Progenitor cell of endocrine pancreas (in vitro differentiated cells): ENCODE measurements at places on chromosomes 2 and 18. TPM values are rescaled to one million over a fixed set of nuclear protein-coding genes. Genes with fewer than 3 reads are reported as not detected.

DNA sequence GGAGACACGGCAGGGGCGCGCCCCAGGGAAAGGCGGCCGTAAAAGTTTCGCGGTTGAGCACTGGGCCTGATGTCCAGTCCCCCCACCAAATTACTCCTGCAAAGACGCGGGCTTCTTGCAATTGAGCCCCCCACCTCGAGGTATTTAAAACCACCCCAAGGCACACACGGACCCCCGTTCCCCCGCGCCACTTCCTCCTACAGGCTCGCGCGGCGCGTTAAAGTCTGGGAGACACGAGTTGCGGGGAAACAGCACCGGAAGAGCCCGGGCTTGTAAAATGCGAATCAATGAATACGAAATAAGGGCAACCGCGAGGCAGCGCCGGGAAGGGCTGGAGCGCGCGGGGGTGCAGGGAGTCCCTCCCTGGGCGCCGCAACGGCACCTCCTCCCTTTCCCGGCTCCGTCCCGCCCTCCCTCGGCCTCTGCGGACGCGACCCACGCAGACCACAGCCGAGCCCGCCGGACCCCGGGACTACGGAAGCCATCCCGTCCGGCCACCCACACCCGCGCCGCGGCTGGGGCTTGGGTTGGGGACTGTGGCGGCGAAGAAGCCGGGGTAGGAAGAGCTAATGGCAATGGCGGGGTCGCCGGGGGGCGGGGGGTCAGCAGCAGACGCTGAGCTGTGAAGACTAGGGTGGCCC lies 918 bp upstream of the NETO1 start:
- H3K4me3 ChIP-seq, result peak overlapping the region; percentile 77
- peaks cover 26% of the 10 kb centered on the region for H3K27me3 ChIP-seq
- H3K4me1 ChIP-seq, result peaks cover 19% of the 10 kb centered on the region
- H3K27ac ChIP-seq, result peak overlapping the region; percentile 81
- DNase-seq, result peak; percentile 24
- H3K36me3 ChIP-seq, result peaks cover 4% of the 10 kb centered on the region

Gene RAX
- total RNA-seq, result not detected in 2 replicates

Gene ALPP
- not detected in 2 replicates for total RNA-seq

- no peak overlapping the region for H3K27ac ChIP-seq
- DNase-seq, result no peak
- peaks cover 2% of the 10 kb centered on the region for H3K4me1 ChIP-seq
- H3K36me3 ChIP-seq, result no peaks in the 10 kb centered on the region
- peaks cover 15% of the 10 kb centered on the region for H3K27me3 ChIP-seq
- no peak overlapping the region for H3K4me3 ChIP-seq
These were observed 94.3 kb upstream of the CELF4 start for GRCh38 chr18:37659906-37660305.

DNA sequence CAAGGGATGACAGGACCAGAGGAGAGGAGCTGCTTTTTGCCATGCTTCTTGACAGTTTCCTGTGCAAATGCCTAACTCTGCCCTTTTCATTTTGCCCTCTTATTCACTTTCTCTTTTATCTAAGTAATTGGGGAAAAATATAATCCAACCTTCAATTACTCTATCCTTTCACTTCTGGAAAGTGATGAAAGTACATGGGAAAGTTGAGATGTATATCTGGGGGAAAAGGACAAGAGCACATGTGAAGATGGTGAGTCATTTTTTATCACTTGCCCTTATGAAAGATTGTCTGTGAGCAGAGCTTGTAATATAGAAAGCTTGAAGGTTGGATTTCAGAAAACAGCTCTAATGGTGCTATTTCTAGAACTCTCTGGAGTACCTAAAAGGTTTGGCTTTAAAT lies 1070.7 kb downstream of the CNTNAP5 start:
- H3K4me3 ChIP-seq, result no peak overlapping the region
- no peak overlapping the region for H3K27ac ChIP-seq
- H3K27me3 ChIP-seq, result no peaks in the 10 kb centered on the region
- DNase-seq, result no peak

GRCh38 chr18:35121038-35121437 lies 79.8 kb downstream of the MAPRE2 start:
- DNase-seq, result no peak
- H3K27me3 ChIP-seq, result no peaks in the 10 kb centered on the region
- H3K4me1 ChIP-seq, result peaks cover 26% of the 10 kb centered on the region
- no peaks in the 10 kb centered on the region for H3K36me3 ChIP-seq

DNA sequence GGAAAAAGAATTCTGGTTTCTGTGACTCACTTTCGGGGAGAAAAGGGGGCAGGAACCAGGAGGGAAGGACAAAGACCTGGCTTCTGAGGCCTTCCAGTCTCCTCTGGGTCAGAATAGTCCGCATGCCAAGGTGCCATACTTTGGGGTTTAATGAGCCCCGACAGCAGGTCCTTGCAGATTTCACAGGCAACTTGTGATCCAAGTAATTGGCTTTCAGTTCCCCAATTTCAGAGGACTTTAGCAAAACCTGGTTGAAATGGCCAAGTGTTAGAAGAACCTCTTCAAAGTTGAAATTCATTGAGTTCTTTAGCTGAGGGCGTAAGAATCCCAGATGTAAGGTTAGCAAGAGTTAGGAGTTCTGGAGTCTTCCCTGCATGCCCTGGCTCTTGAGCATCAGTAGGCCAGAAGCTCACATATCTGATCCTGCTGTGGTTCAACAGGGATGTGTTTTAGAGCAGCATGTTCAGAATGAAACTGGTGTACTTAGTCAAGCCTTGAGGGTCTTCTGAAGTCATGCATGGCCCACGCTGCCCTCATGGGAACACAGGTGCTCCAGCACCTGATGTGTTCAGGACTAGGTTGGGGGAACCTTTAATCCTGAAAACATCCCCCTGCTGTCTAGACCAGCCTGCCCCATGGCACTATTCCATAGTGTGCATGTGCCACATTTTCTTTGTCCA lies 143.0 kb downstream of the NUP35 start:
- no peaks in the 10 kb centered on the region for H3K27me3 ChIP-seq
- no peak for DNase-seq
- H3K4me3 ChIP-seq, result no peak overlapping the region
- H3K27ac ChIP-seq, result no peak overlapping the region

- H3K36me3 ChIP-seq, result peaks cover 4% of the 10 kb centered on the region
- H3K4me1 ChIP-seq, result no peaks in the 10 kb centered on the region
- DNase-seq, result no peak
These were observed 107.6 kb downstream of the HAUS1 start for GRCh38 chr18:46211816-46212215.

DNA sequence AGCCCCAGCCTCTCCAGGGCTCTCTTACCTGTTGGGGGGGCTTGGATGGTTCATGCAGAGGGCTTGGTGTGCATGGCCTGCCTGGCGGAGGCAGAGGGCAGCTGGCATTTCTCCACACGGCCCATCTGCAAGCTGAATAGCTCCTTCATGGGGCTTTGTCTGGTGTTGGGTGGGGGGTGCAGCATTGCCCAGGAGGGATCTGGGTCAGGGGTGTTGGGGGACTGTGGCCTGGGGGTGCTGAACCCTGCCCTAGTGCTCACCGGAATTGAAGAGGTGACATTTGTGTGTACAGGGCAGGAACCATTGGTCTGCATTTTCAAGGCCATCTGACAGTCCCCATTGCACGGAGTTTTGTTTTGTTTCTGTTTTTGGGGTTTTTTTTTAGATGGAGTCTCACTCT lies 58.8 kb upstream of the HAAO start:
- no peak overlapping the region for H3K27ac ChIP-seq
- peaks cover 9% of the 10 kb centered on the region for H3K4me1 ChIP-seq
- peaks cover 8% of the 10 kb centered on the region for H3K27me3 ChIP-seq
- H3K4me3 ChIP-seq, result no peak overlapping the region
- H3K36me3 ChIP-seq, result no peaks in the 10 kb centered on the region
- DNase-seq, result no peak

- H3K4me1 ChIP-seq, result peaks cover 29% of the 10 kb centered on the region
- peak within 1 kb of the TSS; percentile 76 for H3K4me3 ChIP-seq
- peaks cover 4% of the 10 kb centered on the region for H3K36me3 ChIP-seq
- H3K27ac ChIP-seq, result peak within 1 kb of the TSS; percentile 95
- no peak for DNase-seq
These were observed at the start of gene CASP10 for GRCh38 chr2:201182650-201183364. Gene CASP10 (plus strand): TSS chr2:201183141. CDS start chr2:201185778, 2,637 bp downstream.
